CD4-positive, alpha-beta T cell (primary cell): ENCODE measurements at places on chromosomes 13 and 19.

- DNase-seq = peak; percentile 47
Observed at GRCh38 chr13:19601749-19602725, 31.4 kb upstream of the MPHOSPH8 start.

DNA sequence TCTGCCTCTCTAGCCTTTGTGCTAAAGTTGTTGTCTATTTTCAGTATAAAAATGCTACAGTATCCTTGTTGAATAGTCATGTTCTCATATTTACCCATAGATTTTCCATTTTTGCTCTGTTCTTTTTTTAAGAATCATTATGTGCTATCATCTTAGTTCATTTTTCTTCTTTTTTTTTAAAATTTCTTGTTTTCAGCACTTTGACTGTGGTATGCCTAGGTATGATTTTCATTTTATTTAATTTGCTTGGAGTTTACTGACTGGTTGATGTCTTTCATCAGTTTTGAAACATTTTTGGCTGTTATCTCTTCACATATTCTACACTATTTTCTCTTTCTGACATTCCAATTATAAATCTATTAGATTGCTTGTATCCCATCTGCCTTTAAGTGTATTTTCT is 192.9 kb downstream of the PDS5B start:
- no peak for DNase-seq

GRCh38 chr19:41796901-41797300 is 514 bp downstream of the CEACAM3 start:
- DNase-seq = no peak

DNA sequence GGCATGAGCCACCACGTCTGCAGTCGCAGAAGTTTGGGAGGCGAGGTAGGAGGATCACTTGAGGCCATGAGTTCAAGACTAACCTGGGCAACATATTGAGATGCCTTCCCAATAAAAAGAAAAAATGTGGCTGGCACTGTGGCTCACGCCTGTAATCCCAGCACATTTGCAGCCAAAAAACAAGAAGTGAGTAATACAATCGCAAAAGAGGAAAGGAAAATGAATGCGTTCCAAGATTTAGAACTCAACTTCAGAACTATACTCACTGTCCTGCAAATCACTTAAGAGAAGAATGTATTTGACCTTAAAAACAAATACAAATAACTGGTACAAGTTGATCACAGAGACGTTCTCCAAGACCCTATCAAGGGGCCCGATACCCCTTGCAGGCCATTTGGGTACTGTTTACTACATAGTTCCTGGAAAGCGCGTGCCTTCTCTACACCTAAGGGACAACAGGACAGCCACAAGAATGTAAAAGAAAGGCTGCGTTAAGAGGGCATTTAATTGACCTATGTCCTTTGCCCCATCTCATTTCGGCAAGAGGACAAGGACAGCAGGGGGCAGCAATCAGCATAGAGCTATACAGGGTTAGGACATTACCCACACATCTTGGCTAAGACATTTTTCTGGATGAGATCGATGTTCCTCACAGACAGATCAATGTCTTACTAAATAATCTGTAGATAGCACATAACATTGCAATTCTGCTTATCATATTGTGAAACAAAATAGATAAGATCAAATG is 41.3 kb downstream of the FLT3 start:
- DNase-seq = peak; percentile 18

DNA sequence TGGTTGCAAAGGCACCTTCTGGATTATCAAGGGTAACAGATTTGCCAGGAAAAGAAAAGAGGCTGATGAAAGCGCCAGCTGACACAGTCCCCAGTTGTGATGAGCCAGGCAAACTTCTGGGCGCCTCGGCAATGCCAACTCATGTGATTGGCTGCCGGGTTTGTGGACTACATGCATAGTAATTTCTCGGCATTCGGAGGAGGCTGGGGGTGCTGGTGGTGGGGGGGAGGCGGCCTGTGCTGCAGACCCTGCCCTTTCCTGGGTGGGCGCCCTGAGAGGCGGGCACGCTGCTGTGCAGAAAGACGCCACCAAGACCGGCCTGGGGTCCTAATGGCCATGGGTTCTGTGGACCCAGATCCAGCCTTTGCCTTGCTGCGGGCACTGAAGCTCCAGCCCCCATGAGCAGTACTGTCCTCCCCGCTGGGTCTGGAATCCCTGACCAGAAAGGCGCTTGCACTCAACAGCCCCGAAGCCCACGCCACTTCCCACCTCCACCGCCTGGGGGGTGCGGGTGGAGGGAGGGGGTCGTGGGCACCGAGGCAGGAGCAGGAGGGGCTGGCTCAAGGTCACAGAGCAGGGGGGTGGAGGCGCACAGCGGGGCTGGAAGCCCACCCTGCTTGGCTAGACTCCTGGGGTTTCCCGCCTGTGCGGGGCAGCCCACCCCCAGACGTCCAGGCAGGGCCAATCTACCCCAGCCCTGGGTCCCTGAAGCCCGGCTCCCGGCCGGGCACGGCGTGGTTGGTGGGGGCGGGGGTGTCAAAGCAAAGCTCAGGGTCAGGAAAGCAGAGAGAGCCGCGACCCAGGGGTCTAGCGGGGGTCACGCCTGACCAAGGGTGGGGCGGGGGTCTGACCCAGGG is 1.0 kb downstream of the DIRAS1 start:
- DNase-seq = no peak

DNA sequence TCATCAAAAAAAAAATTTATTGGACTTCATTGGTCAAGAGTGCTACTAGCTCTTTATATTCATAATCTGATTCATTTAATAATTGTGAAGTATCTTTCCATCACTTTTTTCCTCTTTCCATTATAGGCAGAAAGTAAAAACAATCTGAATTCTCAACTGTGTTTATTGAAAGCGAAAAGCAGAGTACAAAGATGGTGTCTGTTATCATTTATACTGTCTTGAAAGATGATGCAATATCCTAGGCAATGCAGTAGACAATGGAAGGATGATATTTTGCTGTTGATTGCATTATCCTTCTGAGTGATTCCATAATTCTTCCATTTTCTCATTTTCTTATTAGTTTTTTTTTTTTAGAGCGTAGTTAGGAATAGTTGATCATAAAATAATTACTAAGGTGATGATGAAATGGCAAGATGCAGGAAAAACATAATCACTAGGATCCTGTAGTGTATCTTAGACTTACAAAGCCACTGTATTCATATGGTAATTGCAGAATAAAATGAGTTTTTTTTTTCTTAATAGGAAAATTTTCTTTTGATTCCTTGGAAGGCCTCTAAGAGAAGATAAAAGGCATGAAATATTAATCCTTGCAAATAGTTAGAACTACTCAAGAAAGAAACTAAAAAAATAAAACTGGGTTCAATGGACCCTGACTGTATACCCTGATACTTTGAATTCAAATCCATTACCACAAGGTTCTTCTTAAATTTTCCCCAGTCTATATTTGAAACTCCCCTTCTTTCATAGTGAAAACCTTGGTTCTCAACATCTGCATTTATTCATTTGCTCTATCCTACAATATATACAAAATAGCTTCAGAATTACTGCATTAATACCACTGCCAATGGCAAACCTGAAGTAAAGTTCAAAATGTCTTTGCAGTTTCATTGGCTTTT is 11.6 kb downstream of the URI1 start:
- no peak for DNase-seq

DNA sequence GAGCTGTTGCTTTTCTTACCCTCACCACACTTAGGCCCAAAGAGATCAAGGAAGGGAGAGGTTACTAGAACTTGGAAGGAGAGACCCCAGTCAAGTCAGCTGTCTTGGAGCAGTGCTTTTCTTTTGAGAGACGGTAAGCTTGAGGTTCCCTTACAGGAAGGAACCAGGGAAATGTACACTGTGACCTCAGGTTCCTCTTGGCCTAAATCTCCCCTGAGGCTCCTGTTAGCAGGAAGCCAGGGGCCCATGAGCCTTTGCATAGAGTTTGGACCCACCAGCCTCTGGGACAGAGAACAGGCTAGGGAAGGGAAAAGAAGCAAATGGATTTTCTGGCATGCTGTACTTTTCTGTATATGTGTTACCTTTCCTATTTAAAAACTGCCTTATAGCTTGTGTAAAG is 5.9 kb upstream of the GPR18 start:
- no peak for DNase-seq

GRCh38 chr13:98774776-98775175 is 22.3 kb upstream of the SLC15A1 start:
- DNase-seq = no peak

GRCh38 chr13:112974671-112975070 is 5.7 kb downstream of the MCF2L start:
- DNase-seq = no peak

DNA sequence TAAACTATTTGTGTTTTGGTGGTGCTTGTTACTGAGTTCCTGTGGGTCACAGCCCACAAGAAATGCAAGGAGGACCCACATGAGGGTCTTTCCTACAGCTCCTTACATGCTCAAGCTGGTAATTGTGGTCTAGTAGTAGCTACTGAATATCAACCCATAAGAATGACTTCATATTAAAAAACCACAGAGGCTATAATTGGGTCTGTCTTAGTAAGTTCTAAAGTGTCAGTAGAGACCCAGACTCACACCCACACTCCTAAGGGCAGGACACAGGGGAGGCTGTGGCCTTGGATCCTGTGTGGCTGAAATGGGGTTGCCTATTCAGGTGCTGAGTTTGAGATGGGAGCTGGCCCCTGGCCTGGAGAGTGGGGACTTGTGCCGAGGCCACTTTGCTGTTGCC is 19.6 kb downstream of the TFDP1 start:
- DNase-seq = no peak

- DNase-seq = no peak
Observed at GRCh38 chr19:18431351-18432197, 6.4 kb downstream of the ISYNA1 start.

DNA sequence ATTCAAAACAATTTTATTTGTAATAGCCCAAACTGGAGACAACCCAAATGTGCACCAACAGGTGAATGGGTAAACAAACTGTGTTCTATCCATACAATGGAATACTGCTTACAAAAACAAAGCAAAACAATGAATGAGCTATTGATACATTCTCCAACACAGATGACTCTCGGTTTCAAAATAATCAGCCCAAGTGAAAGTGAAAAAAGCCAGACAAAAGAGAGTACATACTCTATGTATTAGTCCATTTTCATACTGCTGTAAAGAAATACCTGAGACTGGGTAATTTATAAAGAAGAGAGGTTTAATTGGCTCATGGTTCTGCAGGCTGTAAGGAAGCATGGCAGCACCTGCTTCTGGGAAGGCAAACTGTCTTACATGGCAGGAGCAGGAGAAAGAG is 65.2 kb upstream of the LRCH1 start:
- DNase-seq = no peak

GRCh38 chr19:38057959-38058690 is 151.1 kb downstream of the SIPA1L3 start:
- no peak for DNase-seq

DNA sequence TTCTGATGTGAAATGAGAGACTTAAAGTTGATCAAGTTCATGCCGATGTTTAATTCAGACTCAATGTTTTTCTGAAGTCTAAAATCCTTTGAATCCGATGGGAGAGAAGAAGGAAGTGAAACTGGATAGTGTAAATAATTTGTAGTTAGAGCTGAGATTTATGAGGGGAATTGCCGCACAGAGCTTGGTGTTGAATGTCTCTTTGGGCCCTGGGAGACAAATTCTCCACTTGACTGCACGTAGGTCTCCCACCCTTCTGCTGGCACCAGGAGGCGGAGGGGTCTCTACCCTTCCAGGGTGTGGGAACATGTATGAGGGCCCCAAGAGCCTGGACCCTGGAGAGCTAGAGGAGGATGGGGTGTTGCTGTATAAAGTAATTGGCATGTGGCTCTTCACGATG is 140.8 kb upstream of the SERP2 start:
- no peak for DNase-seq

DNA sequence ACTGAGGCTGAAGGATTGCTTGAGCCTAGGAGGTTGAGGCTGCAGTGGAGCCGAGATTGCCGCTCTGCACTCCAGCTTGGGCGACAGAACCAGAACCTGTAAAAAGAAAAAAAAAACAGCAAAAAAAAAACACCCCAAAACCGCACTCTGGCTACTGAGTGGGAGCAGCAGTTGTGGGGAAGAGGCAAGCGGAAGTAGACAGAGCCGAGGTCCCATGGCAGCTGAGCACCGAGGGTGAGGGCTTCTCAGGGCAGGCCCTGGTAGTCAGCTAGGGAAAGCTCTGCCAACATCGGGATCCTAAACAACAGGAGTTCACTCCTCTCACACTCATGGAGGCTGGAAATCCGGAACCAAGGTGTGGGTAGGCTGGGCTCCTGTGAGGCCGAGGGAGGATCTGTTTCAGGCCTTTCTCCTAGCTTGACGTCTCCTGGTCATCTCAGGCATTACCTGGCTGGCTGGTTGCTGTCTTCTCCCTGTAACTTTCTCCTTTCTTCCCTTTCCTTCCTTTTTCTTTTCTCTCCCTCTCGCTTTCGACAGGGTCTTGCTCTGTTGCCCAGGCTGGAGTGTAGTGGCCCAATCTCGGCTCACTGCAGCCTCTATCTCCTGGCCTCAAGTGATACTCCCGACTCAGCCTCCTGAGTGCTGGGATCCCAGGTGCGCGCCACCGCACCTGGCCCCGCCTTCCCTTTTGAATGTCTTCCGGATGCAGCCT is 15.8 kb upstream of the LATS2 start:
- DNase-seq = no peak

DNA sequence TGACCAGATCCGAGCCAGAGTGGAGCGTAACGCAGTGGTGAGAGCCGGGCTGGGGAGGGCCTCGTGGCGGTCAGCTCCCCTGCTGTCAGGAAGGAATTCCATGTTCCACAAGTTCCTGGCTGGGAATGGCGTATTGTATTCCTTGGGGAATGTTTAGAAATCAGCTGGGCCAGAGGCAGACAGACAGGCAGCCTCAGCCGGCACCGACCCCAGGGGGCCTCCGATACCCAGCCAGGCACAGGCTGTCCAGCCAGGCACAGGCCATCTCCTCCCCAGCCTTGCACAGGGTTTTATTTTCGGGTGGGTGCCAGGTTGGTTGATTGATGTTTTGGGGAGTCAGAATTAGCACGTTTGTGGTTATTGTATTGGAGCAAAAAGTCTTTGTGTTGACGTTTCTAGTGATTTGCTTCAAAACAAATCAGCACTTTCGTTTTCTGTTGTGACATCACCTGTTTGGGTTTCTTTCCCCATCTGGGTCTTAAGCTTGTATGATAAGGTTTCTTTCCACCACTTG is 126.6 kb upstream of the MCF2L start:
- DNase-seq = no peak

DNA sequence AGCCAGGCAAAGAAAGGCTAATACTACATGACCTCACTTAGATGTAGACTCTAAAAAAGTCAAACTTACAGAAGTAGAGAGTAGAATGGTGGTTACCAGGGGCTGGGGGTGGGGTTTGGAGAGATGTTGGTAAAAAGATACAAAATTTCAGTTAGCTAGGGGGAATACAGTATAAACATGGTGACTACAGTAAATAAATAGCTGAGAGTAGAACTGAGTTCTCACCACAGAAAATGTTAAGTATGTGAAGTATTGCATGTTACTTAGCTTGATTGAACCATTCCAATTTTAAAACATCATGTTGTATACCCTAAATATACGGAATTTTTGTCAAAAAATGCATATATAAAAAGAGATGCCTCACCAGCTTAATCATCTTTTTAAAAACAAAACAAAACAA is 67.5 kb upstream of the DOCK9 start:
- no peak for DNase-seq

- peak; percentile 11 for DNase-seq
Observed at GRCh38 chr13:80363890-80364503, 23.1 kb upstream of the SPRY2 start.
